CD4-positive, alpha-beta memory T cell (primary cell): ENCODE measurements at places on chromosomes 5 and 9.

GRCh38 chr5:56075361-56075760, 80.6 kb upstream of the IL6ST start:
- no peak for DNase-seq

DNA sequence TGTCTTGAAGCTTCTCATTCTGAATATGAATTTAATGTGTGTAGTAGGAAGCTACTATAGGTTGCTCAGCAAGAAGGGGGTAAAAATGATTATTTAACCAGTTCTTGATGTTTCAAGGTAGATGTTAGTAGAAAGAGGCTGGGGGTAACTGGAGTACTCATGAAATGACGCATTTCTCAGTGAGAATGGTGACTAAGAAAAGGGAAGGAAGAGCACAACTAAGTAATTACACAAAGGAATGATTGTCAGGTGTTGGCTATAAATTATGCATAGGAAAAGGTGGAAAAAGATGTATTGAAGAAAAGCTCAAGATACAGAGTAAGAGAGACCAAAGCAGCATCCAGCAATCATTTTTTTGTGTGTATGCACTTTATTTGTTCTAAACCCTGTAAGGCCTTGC, 1.4 kb upstream of the PSIP1 start:
- DNase-seq = no peak

DNA sequence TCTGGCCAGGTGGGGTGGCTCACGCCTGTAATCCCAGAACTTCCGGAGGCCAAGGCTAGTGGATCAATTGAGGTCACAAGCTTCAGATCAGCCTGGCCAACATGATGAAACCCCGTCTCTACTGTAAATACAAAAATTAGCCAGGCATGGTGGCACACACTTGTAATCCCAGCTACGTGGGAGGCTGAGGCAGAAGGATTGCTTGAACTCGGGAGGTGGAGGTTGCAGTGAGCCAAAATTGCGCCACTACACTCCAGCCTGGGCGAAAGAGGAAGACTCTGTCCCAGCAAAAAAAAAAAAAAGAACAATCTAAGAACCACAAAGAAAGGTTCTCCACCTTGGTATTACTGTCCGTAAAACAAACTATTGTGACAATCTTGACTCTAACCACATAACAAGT, 9.7 kb downstream of the MYO10 start:
- DNase-seq = no peak

DNA sequence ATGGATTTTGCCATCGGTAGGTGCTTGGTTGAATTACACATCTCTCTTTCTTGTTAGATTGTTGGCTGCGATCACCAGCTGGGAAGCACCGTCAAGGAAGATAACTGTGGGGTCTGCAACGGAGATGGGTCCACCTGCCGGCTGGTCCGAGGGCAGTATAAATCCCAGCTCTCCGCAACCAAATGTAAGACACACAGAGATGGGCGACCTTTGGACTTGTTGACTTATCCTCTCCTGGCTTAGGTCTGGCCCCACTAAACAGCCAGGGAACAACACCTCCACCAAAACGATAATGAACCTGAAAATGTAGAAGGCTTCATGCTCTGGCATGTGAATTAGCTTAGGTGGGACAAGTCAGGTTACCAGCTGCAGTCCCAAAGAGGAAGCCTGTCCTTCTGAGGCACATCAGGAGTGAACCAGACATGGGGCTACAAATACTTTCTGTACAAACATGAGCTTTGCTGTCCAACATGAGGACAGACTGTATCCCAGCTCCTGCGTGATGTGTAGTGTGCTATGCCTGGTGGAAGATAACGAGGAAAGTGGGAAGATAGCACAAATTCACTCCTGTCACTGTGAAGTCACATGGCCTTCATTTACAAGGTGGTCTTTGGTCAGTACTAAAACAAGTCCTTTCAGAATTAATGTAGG, 148.4 kb downstream of the ADAMTSL1 start:
- DNase-seq = no peak

DNA sequence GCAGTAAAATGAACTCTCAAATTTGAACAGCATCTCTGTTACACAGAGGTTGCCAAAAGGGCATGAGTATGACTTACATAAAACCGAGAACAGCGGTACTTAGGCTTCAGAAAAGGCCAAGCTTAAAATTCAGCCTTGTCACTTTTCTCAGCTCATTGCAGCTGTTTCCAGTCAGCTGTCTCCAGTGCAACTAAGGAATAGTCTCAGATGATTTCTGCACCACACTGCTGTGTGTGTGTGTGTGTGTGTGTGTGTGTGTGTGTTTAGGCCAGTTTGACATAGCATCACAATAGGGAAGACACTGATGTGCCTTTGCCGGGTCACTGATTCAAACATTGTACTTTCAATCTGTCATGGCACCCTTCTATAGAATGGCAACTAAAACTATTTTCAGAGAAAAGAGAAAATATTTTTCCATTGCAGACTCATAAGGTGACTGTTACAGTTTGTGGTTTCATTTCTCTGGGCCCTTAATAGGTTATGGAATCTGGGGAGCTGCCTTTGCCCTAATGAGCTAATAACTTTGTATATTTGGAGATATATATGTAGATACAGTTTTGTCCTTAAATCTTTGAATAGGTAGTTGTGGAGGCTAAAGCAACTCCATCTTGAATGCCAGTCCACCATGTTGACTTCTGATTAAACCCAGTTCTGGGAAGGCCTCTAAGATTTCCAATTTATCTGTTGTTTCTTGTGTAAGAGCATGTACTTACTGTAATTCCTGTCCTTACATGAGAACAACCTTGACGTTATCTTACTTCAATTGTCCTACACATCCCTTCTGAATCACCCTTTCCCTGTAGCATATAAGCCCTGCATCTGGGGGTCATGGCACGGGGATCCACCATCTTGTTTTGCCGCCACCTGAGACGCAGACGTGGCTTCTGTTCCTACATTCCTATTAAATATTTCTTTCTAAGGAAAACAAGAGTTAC, 4.5 kb downstream of the LSM11 start:
- DNase-seq = no peak

- no peak for DNase-seq
These were observed 86.8 kb upstream of the OSMR start for GRCh38 chr5:38758774-38759600.

DNA sequence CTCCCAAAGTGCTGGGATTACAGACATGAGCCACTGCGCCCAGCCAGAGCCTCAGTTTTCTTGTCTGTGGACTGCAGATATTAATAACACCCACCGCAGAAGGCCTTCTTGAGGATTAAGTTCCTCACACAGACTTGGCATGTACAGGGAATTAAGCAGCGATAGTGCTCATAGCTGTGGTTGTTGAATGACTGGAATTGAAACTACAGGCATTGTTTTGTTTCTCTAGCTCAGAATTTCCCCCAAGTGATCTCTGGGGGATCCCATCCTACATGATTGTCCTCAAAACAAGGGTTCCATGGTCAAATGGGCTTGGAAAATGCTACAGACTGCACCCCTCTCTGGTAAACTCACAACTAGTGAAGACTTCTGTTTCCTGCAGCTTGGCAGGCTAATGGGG, 44.2 kb upstream of the TDRD7 start:
- DNase-seq = no peak

GRCh38 chr5:108111736-108112135, 270.2 kb downstream of the FBXL17 start:
- DNase-seq = no peak

GRCh38 chr5:63070001-63070400, 491.4 kb downstream of the LRRC70 start:
- no peak for DNase-seq

GRCh38 chr5:79357398-79357797, 121.5 kb downstream of the JMY start:
- DNase-seq = no peak

DNA sequence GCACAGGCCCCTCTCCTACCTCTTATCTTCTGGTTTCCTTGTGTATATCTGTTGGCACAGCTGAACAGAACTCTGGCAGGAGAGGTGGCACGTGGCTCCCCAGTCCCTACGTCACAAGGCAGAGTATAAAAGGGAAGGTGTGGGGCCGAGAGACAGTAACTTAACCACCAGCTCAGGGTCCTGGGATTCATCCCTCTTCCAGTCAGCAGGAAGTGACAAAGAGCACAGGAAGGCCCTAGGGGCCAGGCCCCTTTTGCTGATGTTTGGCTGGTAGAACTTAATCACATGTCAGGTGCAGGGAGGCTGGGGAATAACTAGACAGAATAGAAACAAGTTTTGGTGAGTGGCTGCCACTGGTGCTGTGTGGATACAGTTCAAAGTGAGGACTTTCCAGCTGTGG, 4.5 kb upstream of the ICE1 start:
- DNase-seq = no peak

DNA sequence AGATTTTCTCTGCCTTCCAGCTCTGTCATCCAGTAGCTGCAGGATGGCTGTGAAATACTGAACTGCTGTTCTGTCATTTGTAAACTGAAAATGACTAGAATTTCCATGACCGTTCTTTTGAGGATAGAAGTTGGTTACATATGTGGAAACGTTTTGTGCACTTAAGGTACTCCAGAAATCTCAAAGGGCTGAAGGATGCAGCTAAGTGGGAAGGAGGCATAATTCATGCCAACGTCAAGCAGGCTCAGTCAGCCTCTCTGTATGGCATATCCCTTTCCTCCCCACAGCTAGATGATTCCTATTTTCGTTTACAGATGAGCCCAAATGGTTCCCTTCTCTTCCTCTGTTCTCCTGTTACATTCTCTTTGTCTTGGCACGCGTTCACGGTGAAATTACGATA, 257.6 kb downstream of the FBXL7 start:
- DNase-seq = no peak

DNA sequence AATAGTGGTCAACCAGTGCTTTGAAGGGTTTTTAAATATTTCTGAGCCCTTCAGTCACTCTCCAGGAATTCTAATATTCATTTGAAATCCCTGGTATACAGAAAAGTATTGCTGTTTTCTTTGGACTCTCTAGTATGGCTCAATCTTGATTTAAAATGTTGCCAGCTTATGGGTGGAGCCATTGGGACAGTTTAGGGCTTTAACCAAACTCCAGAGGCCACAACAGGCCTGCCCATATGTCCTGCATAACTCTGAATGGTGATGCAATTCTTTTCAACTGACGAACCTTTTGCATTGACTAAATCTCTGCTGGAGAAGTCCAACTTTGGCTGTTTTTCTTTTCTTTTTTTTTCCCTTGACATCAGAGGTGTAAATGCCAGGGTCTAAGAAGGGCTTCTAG, 10.3 kb upstream of the ANKHD1 start:
- DNase-seq = no peak

DNA sequence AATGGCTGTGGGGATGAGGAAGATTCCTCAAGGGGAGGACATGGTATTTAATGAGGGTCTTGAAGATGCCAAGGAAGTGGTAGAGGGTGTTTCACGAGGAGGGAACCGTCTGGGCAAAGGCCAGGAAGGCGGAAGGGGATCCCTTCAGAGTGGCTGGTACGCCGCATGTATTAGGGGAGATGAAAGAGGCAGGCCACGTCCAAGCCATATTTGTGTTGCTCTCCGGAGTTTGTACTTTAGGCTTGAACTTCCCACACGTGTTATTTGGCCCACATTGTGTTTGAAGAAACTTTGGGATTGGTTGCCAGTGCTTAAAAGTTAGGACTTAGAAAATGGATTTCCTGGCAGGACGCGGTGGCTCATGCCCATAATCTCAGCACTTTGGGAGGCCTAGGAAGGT, 1.2 kb downstream of the FXN start:
- DNase-seq = no peak

- DNase-seq = no peak
These were observed 72.8 kb downstream of the APBA1 start for GRCh38 chr9:69599232-69599971.

- no peak for DNase-seq
These were observed 241.8 kb downstream of the GAS1 start for GRCh38 chr9:86705490-86705889.

DNA sequence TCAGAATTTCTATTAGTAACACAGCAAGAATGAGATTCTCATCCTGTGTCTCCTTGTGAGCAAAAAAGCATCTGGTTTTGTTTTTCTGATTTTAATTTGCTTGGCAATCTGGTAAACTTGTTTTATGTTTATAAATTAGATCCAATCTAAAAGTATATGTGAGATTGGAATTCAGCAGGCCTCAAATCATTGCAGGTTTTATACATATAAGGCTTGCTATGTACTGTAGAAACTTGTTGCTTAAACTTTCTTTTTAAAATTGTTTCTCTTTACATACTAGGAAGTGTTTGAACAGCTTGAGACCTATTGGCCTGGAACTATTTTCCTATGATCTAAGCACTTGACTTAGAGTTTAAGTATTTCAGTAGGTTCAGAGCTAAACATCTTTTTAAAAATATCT, 1037.8 kb downstream of the NR2F1-AS1 start:
- DNase-seq = no peak

- no peak for DNase-seq
These were observed 81.1 kb downstream of the SAXO1 start for GRCh38 chr9:18951936-18952335.

DNA sequence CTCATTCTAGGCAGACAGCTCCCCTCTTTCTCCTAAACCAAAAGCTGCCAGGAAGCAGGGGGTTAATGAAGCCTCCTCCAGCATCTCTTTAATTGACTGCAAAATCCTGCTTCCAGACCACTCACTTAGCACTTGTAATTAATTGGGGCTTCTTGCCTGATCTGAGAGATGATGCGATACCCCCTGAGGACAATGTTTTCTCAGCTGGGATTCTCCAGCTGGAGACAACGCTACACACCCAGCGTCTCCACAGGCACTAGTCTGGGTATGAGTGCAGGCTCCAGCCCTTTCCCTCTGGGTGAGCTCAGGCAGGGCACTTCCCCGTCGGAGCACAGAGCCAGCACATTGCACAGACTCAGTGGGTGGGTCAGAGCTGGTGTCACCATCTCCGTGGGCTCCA, 16.1 kb downstream of the CPLX2 start:
- no peak for DNase-seq

DNA sequence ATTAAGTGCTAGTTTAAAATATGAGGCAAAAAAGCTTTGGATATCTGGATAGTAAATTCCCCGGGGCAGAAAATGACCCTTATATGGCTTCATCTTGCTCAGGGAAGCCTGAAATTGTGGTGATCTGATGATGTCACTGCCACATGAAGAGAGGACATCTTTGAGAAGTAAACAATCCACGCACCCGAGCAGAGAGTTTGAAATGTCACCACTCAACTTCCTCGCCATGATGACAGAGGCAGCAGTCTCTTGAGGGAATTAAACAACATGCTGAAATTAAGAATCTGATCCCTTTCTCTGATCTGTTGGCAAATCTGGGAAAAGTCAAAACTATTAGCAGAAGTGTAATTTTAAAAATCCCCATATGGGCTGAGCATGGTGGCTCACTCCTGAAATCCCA, 110.0 kb downstream of the TLE1 start:
- DNase-seq = no peak

DNA sequence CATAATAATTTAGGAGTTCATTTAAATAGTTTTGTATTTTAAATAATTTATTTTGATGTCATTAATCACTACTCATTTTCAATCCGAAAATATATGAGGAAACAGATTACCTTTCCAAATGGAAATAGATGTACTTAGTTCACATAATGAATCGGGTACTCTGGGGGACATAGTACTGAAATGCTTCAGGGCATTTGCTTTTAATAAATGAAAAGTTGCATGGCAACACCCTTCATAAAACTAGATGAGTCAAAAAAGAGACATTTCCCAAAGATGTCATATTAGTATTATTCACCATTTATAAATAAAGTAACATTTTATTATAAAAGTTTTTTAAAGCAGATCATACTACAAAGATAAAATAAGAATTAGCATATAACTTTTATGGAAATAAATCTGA, 177.8 kb downstream of the MCTP1 start:
- DNase-seq = no peak
